ENCODE measurements at places on chromosomes 5 and 9.
A peak's percentile ranks its signal among the peaks of the same experiment; 100 is the strongest.

DNA sequence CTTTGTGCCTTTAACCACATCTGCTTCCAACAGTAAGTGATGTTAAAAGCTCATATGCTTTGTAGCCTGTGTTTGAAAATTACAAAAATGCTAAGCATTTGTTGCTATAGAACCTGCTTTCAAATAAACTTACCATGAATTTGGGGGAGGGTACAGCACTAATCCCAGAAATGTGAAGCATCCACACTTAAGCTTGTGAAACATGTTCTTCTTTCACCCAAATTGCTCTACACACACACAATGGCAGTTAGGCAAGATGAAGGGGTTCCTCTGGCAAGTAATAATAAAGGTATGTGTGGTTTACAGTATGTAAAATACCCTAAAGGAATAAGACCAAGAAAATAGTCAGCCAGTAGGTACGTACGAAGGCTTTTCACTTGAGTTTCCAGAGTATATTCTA, 165.6 kb downstream of the SMARCA2 start:
- DNase-seq = no peak

- no peak for DNase-seq
Observed at GRCh38 chr5:105630803-105631202, 2039.9 kb downstream of the EFNA5 start.

DNA sequence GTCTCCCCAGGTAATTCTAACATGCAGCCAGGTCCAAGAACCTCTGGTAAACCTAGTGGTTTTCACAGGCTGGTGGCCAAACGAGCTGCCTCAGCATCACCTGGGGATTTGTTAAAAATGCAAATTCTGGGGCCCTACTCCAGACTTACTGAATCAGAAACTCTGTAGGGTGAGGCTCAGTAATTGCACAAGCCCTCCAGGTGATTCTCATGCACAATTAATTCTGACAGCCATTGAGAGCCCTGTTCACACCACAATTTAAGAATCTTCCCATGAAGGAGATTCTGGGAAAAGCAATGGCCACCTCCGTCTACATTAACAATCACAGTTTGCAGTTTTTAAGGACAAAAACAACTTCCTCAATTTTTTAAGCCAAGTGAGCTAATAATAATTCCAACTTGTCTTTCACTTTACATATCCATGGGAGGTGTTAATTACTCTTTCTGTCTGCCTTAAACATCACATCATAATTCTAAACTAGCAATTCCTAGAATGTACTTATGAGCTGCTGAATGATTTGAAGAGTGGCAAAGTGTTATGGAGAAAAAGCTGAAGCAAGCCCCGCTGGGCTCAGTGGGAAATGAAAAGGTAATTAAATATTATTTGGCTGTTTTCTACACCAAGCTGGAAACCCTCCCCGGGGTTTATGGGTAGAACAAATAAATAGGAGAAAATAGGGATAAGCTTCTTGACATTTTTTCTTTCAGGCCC, 70.0 kb downstream of the GLDC start:
- DNase-seq = no peak

GRCh38 chr5:175829813-175830585, 41.4 kb upstream of the CPLX2 start:
- DNase-seq = no peak

- DNase-seq = no peak
Observed at GRCh38 chr9:6034954-6035353, 19.5 kb upstream of the RANBP6 start.

GRCh38 chr9:129624168-129624759, 1.7 kb upstream of the NTMT1 start:
- DNase-seq = no peak

GRCh38 chr9:1701113-1701512, 314.0 kb upstream of the SMARCA2 start:
- DNase-seq = no peak

- DNase-seq = no peak
Observed at GRCh38 chr5:178249191-178249989, 16.8 kb upstream of the PHYKPL start.

- no peak for DNase-seq
Observed at GRCh38 chr5:149203921-149204441, 62.7 kb downstream of the ABLIM3 start.

GRCh38 chr9:93064392-93065134, 6.1 kb downstream of the SUSD3 start:
- DNase-seq = peak; percentile 71

DNA sequence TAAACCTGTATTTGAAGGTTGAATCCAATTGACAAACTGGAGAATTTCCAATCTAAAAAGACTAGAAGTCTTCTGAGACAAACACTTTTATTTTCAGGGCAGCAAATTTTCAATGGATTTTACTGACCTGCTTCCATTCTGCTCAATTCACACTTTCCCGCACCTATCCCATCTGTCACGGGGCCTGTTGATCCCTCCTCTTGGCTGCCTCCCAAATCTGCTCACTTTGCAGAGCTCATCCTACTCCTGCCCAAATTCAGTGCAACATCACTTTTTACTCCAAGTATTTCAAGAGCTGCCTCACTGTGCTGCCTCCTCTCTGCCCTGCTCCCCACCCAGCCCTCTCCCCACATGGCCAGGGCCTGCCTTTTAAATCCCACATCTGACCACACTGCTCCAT, 35.1 kb downstream of the GOLM1 start:
- DNase-seq = no peak

- no peak for DNase-seq
Observed at GRCh38 chr9:72947984-72948465, 4.8 kb downstream of the ALDH1A1 start.

GRCh38 chr9:106421772-106422171, 441.2 kb upstream of the ZNF462 start:
- DNase-seq = no peak

GRCh38 chr5:23234197-23234596, 273.2 kb upstream of the PRDM9 start:
- no peak for DNase-seq

DNA sequence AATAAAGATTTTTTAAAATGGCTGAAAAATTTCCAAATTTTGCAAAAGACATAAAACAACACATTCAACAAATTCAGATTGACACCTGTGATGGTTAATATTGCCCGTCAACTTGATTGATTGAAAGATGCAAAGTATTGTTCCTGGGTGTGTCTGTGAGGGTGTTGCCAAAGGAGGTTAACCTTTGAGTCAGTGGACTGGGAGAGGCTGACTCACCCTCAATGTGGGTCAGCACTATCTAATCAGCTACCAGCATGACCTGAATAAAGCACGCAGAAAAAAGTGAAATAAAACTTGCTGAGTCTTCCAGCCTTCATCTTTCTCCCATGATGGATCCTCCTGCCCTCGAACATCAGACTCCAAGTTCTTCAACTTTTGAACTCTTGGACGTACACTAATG, 868.0 kb upstream of the CTNND2 start:
- no peak for DNase-seq

Measured in stimulated activated CD8-positive, alpha-beta memory T cell treated with anti-CD3 and anti-CD28 coated beads, Interleukin-4, amount 100 ng/mL, for 1 hour (primary cell).